ENCODE measurements at places on chromosomes 12 and 14. TPM values are rescaled to one million over a fixed set of nuclear protein-coding genes. Genes with fewer than 3 reads are reported as not detected.

The NANOG gene
- not detected for total RNA-seq

The SLC8A3 gene
- total RNA-seq, result not detected

The MANSC4 gene
- total RNA-seq, result not detected

The TAS2R13 gene
- total RNA-seq, result 1.0 TPM

The CLEC2A gene
- not detected for total RNA-seq

The PTPRQ gene
- total RNA-seq, result not detected

The EXOC3L4 gene
- not detected for total RNA-seq

The HPD gene
- total RNA-seq, result not detected

Measured in activated CD8-positive, alpha-beta T cell treated with anti-CD3 and anti-CD28 coated beads, Interleukin-2, amount 10 ng/mL, durations not matched to agents 7 days and 5 days (primary cell).